Lung (tissue), 17 donors: ENCODE measurements at places on chromosomes 2 and 18. TPM values are rescaled to one million over a fixed set of nuclear protein-coding genes. Genes with fewer than 3 reads are reported as not detected.
A peak's percentile ranks its signal among the peaks of the same experiment; 100 is the strongest.

- peak; percentile 12 for DNase-seq
- no peak overlapping the region for H3K4me3 ChIP-seq
- H3K36me3 ChIP-seq, result peaks cover 22% of the 10 kb centered on the region
- peaks cover 5% of the 10 kb centered on the region for H3K4me1 ChIP-seq
- H3K27ac ChIP-seq, result no peak overlapping the region
These were observed 30.5 kb downstream of the PREPL start for GRCh38 chr2:44330801-44331200.

GRCh38 chr2:74564222-74564621, 9.7 kb downstream of the DOK1 start:
- no peak overlapping the region for H3K27ac ChIP-seq
- H3K27me3 ChIP-seq, result peaks cover 39% of the 10 kb centered on the region
- no peaks in the 10 kb centered on the region for H3K36me3 ChIP-seq
- no peak overlapping the region for H3K4me3 ChIP-seq
- H3K4me1 ChIP-seq, result no peaks in the 10 kb centered on the region

DNA sequence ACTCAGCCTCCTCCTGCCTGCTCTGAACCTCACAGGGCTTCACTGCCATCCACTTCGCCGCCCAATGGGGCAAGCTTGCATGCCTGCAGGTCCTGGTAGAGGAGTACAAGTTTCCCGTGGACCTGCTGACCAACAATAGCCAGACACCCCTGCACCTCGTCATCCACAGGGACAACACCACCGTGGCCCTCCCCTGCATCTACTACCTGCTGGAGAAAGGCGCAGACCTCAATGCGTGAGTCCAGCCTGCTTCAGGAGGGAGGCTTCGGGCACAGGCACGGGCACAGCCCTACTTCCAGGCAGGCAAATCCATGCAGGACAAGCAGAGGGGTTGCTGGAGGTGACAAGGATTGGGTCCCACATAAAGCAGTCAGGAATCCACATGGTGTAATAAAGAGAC, 1.2 kb downstream of the ANKRD53 start:
- no peak overlapping the region for H3K27ac ChIP-seq
- H3K4me3 ChIP-seq, result no peak overlapping the region
- DNase-seq, result no peak
- H3K4me1 ChIP-seq, result peaks cover 11% of the 10 kb centered on the region
- no peaks in the 10 kb centered on the region for H3K27me3 ChIP-seq

DNA sequence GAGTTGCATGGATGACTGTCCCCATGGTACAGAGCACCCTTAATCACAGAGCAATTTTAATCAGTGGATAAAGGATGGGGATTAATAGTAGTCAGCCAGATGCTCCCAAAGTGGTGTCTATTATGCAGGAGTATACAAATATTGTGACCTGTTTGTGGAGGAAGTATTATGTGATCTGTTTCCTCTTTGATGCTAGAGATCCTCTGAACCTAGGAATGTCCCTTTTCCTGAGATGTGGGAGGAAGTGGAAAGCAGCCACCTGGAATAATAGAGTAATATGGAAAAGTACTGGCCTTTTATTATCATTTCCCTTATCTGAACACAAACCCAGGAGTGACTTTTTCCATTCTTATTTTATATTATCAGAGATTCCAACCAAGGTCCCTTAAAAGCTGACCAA, 94.2 kb upstream of the EFEMP1 start:
- H3K4me3 ChIP-seq, result no peak overlapping the region

DNA sequence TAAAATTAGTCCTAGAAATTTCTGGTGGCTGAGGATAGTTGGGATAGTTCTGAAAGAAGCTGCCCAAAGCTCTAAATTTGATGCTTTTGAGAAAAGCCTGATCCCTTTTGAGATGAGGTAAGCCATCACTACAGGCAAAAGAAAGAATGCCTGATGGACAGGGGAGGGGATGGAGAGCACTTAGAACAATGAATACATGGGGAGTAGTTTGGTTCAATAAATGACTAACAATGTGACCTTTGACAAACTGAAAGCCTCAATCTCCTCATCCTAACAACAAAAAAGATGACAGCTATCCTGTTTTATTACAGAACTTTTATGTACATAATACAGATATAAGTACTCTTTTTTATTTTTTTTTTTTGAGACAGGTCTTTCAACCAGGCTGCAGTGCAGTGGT, 42.7 kb downstream of the GFPT1 start:
- DNase-seq, result no peak
- no peak overlapping the region for H3K4me3 ChIP-seq
- H3K36me3 ChIP-seq, result peaks cover 44% of the 10 kb centered on the region
- H3K4me1 ChIP-seq, result no peaks in the 10 kb centered on the region
- H3K27ac ChIP-seq, result no peak overlapping the region

GRCh38 chr18:45817543-45817942, 7.9 kb upstream of the SIGLEC15 start:
- no peak overlapping the region for H3K27ac ChIP-seq
- no peaks in the 10 kb centered on the region for H3K4me1 ChIP-seq
- no peaks in the 10 kb centered on the region for H3K36me3 ChIP-seq
- H3K4me3 ChIP-seq, result no peak overlapping the region
- DNase-seq, result no peak
- no peaks in the 10 kb centered on the region for H3K27me3 ChIP-seq

GRCh38 chr2:107932488-107932887, 53.8 kb upstream of the SLC5A7 start:
- peak; percentile 87 for DNase-seq
- H3K27ac ChIP-seq, result no peak overlapping the region
- H3K4me3 ChIP-seq, result no peak overlapping the region
- no peaks in the 10 kb centered on the region for H3K36me3 ChIP-seq
- H3K4me1 ChIP-seq, result peaks cover 6% of the 10 kb centered on the region

DNA sequence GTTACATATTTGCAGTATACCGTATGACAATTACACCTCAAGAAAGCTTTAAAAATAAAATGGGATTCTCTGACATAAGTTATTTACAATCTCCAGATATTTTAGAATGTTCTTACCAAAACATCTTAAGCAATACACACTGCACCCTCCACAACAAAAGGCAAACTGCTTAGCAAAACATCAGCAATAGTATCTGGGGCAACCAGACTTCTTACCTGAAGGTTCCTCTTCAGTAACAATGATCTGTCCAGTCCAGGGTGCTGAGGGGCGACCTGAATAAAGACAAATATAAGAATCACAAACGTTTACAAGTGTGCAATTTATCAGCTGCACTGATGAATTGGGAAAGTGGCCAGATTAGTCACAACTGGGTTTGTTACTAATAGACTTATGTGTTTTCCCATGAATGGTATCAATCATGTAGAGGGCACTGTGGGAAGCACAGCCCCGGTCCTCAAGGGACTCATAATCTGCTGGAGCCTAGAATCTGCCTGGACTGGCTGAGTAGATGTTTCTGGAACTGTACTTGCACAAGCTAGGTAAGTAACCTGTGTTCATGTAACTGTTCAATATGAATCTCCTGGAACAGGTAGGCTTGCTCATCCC, 70.7 kb downstream of the MYOM1 start:
- H3K27me3 ChIP-seq, result no peaks in the 10 kb centered on the region
- H3K27ac ChIP-seq, result no peak overlapping the region
- H3K36me3 ChIP-seq, result no peaks in the 10 kb centered on the region
- no peaks in the 10 kb centered on the region for H3K4me1 ChIP-seq

DNA sequence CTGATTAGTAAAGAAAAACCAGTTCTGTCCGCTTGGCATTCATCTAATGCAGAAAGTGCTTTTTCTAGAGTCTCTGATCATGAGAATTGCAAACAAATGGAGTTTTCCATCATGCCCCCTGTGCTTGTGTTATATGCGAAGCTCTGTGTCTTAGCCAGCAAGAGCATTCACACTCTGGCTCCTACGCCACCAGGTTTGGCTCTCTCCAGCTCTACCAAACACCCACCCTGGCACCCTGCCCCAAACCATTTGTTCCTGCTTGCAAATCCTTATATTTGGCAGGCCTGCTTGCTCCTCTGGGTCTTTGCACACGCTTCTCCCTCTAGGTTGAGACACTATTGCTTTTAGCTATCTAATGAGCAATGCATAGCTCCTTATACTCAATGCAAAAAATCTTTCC, 204.1 kb upstream of the CYRIA start:
- H3K36me3 ChIP-seq, result no peaks in the 10 kb centered on the region
- H3K4me3 ChIP-seq, result no peak overlapping the region
- H3K4me1 ChIP-seq, result peaks cover 4% of the 10 kb centered on the region

Gene ITPRIPL1
- 1.9 TPM for total RNA-seq
